SJCRH30 (cell line): ENCODE measurements at places on chromosomes 7 and 10. TPM values are rescaled to one million over a fixed set of nuclear protein-coding genes. Genes with fewer than 3 reads are reported as not detected.

- no peak for DNase-seq
Observed at GRCh38 chr10:131972474-131973071, 9.2 kb downstream of the BNIP3 start.

Gene PTPRZ1
- total RNA-seq, result under 0.01 TPM in 1 of 2 replicates, not detected in the other

Gene EMX2
- total RNA-seq, result 2.5 and 2.6 TPM in 2 replicates

DNA sequence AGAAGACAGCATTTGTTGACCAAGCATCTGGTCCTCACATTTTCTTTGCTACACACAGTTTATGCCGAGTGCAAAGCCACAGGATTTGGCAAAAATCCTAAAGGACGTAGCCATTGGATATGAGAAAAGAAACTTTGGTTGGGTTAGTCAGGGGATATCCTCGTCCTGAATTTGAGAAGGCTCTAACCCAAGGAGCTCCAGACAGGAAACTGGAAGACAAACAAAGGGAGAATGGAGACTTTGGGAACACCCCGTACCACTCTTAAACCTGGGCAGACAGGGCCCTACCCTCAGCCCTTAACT, 146.6 kb upstream of the FRMD4A start:
- DNase-seq, result no peak

GRCh38 chr10:113709221-113709838, 29.6 kb downstream of the CASP7 start:
- DNase-seq, result peak; percentile 42

Gene INHBA
- 0.08 TPM in 1 of 2 replicates, not detected in the other for total RNA-seq

- peak; percentile 20 for DNase-seq
Observed at GRCh38 chr7:29812185-29812876, 6.0 kb downstream of the WIPF3 start.

- DNase-seq, result no peak
Observed at GRCh38 chr10:486666-487322, 202.7 kb downstream of the DIP2C start.

Gene RAMP3
- not detected in 2 replicates for total RNA-seq

- no peak for DNase-seq
Observed at GRCh38 chr10:56880606-56881005, 519.5 kb upstream of the ZWINT start.

DNA sequence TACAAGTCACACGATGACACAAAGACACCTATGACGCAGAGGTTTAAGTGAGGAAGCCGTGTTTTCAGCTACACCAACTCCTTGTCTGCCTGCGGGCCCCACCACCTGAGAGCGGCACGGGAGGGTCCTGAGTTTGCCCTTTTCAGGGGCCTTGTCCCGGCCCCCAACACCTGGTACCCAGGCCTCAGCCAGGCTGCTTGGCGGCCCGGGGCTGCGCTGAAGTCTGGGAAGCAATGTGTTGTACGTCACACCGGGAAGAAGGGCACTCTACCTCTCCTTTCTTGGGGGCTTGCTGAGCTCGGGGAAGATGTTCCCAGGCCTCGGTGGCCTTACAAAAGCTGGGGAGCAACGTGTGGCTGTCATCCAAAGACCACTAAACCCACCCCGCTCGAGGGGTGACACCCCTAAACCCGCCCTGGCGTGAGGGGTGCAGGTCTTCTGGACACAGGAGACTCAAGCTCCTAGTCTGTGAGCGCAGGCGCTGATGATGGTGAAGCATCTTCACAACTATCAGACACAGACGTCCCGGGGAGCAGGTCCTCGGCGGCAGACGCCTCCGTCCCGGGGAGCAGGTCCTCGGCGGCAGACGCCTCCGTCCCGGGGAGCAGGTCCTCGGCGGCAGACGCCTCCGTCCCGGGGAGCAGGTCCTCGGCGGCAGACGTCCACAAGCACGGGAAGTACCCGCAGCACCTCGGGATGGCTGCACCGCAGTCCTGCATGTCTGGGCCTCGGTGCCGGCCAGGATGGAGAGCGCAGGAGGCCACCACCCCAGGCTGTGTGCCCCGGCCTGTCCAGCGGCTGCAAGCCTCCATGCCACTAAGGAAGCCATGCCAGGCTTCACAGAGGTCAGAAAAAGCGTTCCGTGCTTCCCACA, 15.4 kb downstream of the CFAP46 start:
- no peak for DNase-seq

Gene VSTM2A
- not detected in 2 replicates for total RNA-seq

DNA sequence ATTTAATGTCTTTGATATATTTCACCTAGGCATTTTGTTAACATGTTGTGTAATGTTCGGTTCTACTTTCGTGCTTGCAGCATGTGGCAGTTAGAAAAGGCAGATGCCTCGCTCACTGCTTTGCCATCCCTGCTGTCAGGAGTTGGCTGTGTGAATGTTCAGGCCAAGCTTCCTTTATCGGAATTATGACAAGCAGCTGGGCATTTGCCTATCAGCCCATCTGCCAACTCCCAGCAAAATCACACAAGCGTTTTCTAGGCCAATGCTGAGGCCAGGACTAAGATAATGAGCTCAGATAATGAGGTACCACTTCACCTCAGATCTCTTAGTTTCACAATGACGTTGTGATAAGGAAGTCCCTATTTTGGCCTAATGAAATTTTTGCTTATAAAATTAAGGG, 212.7 kb upstream of the FAM3C start:
- DNase-seq, result no peak

DNA sequence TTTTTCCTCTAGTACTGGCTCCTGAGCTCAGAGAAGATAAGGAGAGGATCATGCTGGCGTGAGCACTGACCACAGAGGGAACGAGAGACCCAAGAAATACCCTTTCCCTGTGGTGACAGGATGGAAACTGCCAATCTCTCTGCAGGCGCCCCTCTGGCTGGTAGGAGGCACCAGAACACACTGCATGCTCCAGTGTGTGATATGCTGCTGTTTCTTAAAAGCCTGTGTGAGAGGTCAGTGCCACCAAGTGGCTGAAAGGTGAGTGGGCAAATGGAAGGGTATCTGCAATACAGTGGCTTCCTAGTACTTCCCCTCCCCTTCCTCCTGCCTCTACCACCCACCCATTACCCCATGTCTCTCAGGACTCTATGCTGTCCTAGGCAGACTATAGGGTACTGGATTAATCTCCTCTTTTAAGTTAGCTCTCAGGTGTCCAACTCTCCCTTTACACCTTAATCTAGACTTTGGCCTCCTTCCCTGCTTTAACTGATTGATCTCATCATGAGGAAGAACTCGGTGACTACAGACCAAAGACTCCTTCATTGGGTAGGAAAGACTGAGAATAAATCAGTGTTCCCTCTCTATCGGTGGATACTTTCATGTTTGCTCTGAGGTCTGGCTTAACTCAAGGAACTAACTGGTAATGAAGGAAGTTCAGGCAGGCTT, 283.6 kb downstream of the ADRA2A start:
- DNase-seq, result peak; percentile 46

Gene EN2
- 0.61 and 0.81 TPM in 2 replicates for total RNA-seq

Gene MAT1A
- total RNA-seq, result 0.15 TPM in 1 of 2 replicates, not detected in the other

Gene ADO
- total RNA-seq, result 25.4 and 29.9 TPM in 2 replicates

Gene AVPI1
- 11.2 and 14.4 TPM in 2 replicates for total RNA-seq

Gene GPR26
- not detected in 2 replicates for total RNA-seq

DNA sequence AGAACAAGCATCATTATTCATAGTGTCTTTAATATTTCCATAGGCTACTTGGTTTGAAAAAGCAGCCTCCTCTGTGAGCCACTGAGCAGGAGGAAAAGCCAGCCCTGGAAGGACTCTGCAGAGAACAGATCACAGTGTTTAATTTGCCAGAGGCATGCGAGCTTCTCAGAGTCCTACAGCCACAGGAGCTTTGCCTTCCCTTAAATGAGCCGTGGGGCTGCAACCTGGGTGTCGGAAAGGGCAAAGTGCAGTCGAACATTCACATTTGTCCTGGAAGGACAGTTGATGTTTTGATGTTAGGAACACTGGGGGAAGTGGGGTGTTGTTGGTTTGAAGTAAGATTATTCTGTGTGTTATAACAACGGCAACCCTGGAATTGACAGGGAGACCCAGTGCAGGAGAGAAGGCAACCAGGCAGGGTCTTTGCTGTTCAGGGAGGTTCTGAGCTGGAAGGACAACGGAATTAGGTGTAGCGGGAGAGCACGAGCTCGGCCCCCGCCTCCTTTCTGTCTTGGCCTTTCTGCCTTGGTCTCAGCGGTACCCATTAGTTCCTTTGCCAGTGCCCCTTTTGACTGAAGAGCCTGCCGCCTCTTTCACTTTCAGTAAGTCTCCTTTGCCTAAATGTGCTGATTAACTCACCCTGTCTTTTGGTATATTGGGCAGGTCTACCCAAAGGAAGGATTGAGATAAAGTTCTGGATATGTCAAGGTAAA, 192.3 kb upstream of the PITRM1 start:
- no peak for DNase-seq

Gene HOXA1
- 6.8 and 7.3 TPM in 2 replicates for total RNA-seq

Gene ZNF503
- 1.8 and 1.9 TPM in 2 replicates for total RNA-seq

DNA sequence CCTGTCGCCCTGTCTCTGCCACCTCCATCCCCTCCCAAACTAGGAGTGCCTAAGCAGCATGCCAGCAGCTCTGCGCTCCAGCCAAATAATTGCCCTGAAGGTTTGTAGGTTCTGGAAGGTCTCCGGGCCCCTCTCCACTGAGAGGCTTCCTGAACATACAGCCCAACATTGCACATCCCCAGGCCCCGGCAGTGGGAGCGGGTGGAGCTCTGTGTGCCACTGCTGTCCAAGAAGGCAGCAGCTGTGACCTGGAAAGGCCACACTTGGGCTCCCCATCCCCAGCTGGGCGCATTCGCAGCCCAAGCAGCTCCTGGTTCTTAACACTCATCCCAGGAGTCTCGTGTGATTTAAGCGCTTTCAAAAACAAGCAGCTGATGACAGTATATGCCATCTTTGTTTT, 95.7 kb downstream of the COL13A1 start:
- no peak for DNase-seq

Gene WNT2
- 0.03 and 0.06 TPM in 2 replicates for total RNA-seq

Gene TMEM213
- not detected in 2 replicates for total RNA-seq

DNA sequence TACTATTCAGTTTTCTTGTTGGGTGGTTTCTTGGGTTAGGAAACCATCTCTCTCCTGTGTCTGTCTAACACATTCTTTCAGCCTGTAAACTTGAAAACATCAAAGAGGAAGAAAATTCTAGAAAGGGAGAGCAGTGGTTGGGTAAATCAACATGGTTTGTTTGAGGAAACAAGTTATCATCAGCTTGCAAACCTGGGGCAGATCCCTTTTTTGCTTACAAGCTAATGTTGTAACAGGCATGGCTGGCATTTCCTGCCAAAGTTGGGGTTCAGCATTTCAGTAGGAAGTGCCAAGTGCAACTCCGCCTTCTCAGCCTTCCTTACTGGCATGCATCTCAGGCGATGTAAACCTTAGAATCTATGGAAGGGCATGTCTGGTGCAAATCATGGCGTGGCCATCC, 112.6 kb downstream of the EEPD1 start:
- DNase-seq, result no peak

DNA sequence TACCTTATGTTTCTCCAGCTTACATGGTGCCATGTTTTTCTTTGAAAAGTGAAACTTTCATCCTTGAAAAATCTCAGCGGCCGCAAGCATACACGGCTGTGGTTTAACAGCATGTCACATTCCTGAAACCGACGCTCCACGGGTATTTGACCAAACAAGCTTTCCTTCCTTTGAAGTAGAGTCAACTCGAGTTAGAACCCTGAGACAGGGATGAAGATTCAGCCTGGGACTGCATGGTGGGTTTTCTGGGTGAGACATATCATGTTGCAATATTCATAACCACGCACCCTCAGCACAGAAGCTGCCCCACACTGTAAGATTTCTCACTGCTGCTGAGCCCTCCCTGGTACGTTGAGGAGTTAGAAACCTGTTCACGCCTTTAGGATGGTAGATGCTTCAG, 8.1 kb downstream of the CYP26A1 start:
- peak; percentile 54 for DNase-seq

DNA sequence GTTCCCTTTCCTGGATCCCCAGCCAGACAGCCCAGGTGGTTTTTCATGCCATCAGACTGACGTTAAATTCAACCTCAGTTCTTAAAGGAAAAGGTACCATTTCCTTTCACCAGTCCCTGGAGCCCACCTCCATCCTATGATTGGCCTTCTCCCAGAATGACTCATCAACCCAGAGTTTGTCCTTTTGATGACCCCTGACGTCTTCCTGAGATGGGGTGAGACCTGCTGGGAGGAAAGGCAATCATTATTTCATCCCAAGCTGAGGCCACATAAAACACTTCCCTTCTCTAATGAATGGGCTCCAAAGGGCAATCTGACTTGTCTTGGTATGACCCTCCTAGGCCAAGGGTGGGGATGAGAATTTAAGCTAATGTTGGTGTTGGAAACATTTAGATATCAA, 750.7 kb downstream of the SUGCT start:
- DNase-seq, result peak; percentile 15

DNA sequence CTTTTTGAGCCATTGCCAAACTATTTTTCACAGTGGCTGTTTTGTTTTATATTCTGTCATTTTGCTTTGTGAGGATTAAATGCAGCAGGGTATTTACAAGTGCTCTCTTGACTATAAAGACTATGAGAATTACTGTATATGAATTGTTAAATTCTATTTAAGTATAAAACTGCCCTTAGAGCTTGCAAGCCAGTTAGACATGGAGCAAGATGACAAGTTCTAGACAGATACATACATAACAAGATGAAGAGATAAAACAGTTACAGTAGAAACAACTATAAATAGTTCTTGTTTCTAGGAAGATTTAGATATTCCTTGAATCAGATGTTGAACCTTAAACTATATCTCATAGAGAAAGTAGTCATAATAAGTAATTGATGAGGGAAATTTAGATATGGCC, 60.6 kb downstream of the DNAH11 start:
- DNase-seq, result no peak

GRCh38 chr7:116030651-116031276, at the start of gene TFEC:
Gene TFEC (minus strand): TSS chr7:116030763. CDS start chr7:115984441, 46,322 bp downstream.
- DNase-seq, result no peak

DNA sequence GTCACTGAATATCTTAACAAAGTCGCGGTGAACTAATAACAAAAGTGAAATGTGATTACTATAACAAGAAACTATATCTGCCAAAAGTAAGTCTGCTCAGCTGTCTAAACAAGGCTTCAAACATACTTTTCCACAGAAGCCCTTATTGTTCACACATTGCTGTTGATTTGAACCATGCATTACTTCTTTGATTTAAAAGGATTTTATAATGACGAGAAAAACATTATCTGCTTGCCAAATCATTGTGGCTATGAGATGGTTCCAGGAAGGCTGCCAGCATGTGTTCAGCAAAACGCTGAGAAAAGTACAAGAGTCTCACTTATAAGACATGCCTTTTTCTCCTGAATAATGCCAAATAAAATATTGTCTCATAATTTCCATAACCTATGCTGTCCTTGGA, 24.4 kb downstream of the RNF133 start:
- DNase-seq, result no peak
